Caudate nucleus (tissue), 63 donors: ENCODE measurements at places on chromosomes 3 and 15.

- DNase-seq, result no peak
These were observed 24.9 kb downstream of the ALS2CL start for GRCh38 chr3:46668591-46668990.

DNA sequence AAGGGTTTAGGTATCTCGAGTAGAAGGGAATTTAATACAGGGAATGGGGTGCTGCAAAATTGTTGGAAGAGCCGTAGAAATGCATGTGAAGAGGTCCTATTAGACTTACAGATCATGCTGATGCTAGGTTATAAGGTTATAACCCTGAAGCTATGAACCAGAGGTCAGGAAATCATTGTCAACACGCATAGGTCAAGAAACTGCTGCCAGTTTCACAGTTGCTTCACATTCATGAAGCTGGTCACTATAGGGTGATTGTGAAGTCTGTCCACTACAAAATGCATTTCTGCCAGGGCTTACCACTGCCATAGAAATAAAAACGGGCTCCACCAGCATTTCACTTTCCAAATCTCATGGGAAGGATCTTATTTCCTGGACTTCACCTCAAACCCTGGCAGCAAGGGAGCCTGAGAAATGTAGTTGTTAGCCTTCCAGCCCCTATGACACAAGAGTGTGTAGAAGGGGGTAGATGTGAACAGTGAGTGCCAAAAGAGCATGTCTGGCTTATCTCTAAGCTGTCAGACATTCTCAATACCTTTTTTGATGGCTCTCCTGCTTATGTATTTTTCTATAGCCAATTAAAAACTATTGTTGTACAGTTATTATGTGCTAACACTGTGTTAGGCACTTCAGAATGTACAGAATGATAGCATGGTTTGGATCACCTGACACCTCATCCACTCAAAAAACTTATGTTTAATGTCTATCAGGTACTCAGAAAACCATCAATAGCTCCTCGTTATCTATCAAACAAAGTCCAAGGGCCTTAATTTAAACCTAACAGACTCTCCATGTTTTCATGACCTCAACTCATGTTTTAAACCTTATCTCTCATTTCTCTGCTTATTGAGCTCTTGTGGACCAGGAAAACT, 148.3 kb upstream of the TSC22D2 start:
- no peak for DNase-seq

GRCh38 chr15:39427705-39428104, 153.2 kb upstream of the THBS1 start:
- DNase-seq, result no peak

GRCh38 chr3:42827654-42828053, 18.4 kb downstream of the ACKR2 start:
- DNase-seq, result no peak

DNA sequence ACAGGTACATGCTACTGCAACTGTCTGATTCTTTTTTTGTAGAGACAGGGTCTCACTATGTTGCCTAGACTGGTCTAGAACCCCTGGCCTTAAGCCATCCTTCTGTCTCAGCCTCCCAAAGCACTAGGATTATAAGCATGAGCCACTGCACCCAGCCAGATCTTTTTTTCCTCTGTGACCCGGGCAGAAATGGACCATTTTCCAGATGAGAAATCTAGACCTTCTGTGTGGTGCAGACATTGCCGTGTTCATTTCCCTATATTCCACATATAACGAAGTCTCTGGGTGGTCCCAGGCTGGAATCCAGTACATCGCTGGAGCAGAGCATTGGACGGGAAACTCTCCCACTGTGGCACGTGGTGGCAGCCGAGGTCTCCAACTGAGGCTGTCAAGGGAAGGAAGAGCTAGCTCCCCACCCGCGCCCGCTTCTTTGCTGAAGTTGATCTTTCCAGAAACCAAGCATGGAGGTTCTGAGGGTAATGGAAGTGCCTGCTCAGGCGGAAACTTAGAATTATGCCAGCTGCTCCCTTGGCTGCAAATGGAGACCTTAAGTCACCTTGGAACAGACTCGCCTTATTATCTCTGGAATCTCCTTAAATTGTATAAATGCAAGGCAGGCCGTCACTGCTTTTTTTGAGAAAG, 23.1 kb upstream of the TXNRD3 start:
- DNase-seq, result no peak
